ENCODE measurements at places on chromosomes 2 and 18.

- no peak for DNase-seq
Observed at GRCh38 chr2:96092951-96093350, 23.4 kb downstream of the ADRA2B start.

DNA sequence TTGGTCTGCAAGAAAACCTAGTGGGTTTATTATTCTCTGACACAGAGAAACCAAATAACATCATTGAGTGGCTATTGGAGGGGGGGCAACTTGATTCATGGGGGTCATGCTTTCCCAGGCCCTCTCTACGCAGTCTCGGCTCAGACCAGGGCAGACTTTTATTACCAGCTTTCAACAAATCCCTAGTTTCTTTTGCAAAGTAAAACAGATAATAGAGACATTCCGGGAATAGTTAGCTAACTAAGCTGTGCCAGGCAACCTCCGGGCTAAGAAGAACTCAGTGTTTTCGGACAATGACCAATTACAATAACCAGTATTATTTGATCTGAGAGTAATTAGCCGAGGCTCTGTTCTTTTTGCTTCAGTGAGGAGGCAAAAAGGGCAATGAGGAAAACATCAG, 66.3 kb downstream of the CDK15 start:
- DNase-seq: peak; percentile 76

- DNase-seq: no peak
Observed at GRCh38 chr2:5491523-5491922, 200.7 kb upstream of the SOX11 start.

DNA sequence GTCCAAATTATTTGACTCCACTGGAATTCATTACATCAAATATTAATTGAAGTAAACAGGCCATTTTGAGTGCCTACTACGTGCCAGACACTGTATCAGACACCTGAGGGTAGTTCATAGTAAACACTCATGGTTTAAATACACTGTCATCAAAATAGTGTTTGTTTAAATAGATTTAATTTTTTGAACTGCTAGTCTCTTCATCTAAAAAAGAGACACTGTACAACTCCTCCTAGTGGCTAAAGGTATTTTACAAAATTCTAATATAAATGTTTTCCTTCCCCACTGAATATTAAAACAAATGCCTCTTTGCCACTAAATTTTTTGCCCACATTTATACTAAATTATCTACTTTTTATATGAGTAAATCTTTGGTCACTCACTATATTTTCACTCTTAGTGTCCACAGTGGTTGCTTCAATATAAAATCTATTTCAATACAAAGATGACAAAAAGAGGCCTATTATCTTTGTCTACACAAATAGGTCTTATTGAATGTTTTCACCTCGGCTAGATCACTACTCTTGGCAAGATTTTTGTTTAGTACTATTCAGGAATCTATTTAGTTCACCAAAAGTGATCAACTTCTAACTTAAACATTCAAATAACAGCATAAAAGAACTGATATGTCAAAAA, 122.1 kb downstream of the TMEM247 start:
- no peak for DNase-seq

GRCh38 chr2:164840930-164841718, 499 bp downstream of the COBLL1 start:
- DNase-seq: peak; percentile 71

GRCh38 chr18:56795381-56795780, 144.2 kb downstream of the WDR7 start:
- no peak for DNase-seq

DNA sequence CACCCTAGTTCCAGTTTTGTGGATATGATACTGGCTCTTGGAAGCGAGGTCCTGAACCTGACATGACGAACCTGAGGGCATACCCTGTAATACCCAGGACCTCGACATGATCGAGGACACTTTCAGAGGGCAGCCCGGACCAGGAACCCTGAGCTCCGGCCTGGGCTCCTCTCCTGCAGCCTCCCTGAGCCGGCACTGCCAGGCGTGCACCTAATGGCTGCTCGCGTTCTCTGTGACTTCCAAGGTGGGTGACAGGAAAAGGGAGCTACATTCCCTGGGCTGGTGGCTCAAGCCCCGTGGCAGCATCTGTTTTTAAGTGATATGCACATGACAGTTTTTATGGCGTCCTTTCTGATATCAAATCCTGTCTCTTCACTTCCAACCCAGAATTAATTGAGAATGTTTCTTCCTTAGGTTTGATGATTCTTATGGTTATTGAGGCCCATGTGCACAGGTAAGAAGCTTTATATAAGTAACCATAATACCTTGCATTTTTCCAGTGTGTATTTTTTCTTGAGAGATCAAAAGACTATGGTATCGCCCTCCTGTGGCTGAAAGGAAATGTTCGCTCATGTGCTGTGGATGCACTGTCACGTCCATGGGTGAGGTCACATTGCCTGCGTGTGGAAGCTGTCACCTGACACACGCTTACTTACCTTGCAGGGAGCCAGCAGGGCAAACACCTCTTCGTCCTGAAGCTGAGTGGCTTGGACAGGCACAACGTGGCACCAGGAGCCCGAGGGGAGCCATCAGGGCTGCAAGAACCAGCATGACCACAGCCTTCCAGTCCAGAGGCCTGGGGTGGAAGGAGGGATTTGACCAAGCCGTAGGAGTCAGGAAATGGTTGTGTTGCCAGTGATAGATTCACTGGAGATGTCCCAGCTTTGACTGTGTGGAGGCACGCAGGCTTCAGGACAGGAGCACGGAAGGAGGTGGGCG, 367.4 kb upstream of the MYT1L start:
- DNase-seq: no peak

- DNase-seq: no peak
Observed at GRCh38 chr2:8704906-8705305, 23.1 kb downstream of the ID2 start.

DNA sequence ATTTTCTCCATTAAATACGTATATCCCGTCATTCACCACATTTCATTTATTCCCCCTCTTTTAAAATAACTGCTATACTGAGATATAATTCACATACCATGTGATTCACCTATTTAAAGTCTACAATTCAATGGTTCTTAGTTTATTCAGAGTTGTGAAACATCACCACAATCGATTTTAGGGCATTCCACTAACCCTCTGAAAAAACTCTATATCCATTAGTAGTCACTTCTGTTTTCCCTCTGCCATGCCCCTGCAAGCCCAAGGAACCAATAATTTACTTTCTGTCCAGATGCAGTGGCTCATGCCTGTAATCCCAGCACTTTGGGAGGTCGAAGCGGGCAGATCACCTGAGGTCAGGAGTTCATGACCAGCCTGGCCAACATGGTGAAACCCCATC, 95.5 kb upstream of the FZD5 start:
- no peak for DNase-seq

DNA sequence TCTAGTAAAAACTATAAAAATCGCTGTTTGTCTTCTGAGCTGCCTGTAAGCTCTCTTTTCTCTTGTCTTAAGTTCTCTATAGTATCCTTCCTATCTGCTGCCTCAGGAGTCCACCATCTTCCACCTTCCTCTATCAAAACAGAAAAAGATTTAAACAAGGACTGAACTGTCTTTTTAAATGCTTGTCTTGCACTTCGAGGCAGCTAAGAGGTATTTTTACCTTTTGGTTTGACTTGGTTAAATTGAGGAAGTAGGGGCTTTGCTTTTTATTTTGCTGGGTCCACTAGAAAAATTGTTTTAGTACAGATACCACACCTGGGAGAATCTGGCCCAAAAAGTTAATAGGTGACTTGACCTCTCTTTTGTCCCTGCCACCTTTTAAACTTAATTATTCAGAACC, 12.2 kb downstream of the SESTD1 start:
- DNase-seq: no peak

GRCh38 chr2:99613980-99614379, 124.2 kb upstream of the REV1 start:
- DNase-seq: no peak

GRCh38 chr2:240814280-240814679, 5.7 kb downstream of the KIF1A start:
- DNase-seq: no peak

DNA sequence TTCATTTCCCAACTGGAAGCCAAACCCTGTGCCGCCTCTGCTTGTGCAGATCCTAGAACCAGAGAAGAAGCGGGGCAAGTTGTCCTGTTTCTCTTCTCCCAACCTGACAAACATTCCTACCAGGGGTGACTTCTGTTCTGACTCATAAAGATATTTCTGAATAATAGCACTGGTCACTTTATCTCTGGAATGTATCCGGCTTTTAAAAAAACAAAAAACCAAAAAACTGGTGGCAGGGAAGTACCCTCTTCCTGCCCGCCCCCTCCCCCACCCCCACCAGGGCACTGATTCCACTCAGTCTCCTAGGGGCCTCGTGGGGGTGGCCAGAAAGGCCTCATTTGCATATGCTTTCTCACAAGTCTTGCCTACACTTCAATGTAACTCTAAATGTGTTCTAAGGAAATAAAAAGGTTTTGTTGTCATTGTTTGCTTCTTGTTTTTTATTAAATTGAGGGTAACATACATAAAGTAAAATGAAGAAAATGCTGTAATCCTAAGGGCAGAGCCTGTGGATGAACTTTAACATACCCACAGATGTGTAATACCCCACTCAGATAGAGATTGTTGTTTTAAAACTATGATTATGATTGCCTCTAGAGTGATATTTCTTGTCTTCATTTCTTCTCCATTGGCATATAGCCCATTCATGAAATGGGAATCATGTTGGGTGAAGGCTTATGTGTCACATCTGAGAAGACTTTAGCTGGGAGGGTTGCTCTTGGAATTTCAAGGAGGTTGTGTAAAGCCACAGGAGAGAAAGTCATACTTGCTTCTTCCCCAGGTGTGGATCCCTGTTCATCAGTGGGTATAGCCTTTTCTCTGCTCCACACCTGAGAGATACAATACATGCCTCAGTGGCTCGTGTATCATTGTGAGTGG, 5.3 kb upstream of the FOSL2 start:
- no peak for DNase-seq

DNA sequence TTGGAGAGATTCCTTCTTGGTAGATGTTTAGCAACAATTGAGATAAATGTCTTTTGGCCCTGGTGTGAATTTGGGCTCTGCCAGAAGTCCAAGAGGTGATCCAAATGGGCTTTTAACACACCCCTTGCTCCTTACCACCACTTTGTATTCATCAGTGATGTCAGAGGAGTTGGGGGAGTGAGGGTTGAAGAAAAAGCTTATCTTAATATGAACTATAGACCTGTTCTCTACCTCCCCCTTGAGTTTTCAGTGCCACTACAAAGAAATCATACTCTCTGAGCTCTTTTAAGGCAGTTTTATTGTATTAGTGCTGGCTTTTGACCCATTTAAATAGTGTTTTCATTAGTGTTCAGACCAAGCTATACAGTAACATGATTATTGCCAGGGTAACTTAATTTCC, 229.1 kb downstream of the PHLPP1 start:
- no peak for DNase-seq

DNA sequence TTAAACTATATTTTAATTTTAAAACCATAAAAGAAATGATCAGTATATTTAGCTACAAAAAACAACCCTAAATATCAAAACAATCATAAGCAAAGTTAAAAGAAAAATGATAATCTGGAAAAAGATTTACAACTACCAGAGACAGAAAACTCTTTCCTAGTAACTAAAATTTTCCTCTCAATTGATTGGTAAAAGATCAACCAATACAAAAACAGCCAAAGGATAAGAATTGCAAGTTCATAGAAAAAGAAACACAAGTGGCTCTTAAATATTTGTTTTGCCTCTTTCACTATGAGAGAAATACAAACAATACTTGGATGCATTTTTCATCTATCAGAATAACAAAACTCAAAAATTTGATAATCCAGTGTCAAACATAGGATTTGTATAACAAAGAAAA, 101.8 kb upstream of the ZC3H15 start:
- no peak for DNase-seq

- DNase-seq: no peak
Observed at GRCh38 chr2:238290091-238290509, 1.7 kb upstream of the PER2 start.

- DNase-seq: no peak
Observed at GRCh38 chr18:64201781-64202180, 52.9 kb upstream of the LINC00305 start.

DNA sequence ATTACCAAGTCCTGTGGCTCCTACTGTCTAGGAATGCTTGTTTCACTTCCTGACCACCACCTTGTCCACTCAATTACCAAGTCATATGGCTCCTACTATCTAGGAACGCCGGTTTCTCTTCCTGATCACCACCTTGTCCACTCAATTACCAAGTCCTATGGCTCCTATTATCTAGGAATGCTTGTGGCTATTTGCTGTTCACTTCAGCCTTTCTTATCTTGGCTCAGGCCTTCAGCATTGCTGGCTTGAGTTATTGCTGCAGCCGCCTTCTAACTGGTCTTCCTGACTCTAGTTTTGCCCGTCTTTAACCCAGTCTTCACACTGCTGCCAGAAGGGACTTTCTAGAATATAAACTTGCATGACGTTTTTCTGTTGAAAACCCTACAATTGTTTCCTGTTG, 82.5 kb upstream of the GAREM1 start:
- no peak for DNase-seq

DNA sequence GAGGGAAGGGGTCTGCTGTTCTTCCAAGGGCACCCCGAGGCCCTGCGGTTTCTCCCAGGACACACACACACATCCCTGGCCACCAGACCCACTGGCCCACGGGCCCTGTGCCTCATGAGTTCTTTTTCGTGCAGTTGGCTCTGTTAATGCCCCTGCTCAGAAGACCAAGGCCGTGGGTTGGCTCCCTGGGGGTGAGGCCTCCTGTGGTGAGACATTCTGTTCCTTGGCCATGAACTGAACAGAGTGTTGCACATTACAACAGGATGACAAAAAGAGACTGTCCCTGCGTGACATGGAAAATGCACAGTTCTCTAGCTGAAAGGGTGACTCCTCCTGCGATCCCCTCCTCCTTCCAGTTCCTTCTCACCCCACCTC, 30.7 kb downstream of the SH2D6 start:
- DNase-seq: no peak

DNA sequence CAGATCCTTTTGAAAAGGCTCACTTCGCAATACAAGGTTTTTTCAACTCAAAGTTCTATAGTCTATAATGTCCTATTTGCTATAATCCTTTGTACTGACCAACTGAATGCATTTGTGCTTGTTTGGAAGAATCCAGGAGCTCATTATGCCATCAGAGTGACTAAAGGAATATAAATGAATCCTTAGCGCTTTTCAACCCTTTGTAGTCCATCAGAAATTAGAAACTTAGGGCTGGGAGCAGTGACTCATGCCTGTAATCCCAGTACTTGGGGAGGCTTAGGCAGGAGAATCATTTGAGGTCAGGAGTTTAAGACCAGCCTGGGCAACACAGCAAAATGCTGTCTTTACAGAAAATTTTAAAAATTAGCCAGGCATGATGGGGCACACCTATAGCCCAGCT, 330.2 kb upstream of the CHAC2 start:
- DNase-seq: peak; percentile 3

- no peak for DNase-seq
Observed at GRCh38 chr2:135662088-135662487, 79.6 kb upstream of the UBXN4 start.

- no peak for DNase-seq
Observed at GRCh38 chr2:195562570-195563566, 94.2 kb upstream of the SLC39A10 start.

DNA sequence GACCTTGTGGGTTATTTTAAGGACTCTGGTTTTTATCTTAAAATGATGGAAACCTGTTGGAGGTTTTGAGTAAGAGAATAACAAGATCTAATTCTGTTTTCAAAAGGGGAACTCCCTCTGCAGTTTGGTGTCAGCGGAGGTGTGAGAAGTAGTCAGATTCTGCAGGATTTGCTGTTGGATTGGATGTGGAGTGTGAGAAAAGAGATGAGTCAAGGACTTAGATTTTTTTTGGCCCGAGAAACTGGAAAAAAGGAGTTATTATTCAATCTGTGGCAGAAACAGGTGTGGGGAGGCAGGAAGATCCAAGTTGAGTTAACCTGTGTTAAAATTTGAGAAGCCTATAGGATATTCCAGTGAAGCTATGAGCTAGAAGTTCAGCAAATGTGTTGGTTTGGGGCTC, 337.2 kb upstream of the FANCL start:
- DNase-seq: no peak

All from neuronal stem cell (in vitro differentiated cells).